B cell (primary cell): ENCODE measurements at places on chromosomes 1 and 21. TPM values are rescaled to one million over a fixed set of nuclear protein-coding genes. Genes with fewer than 3 reads are reported as not detected.

- DNase-seq = no peak
- no peaks in the 10 kb centered on the region for H3K27me3 ChIP-seq
- no peak overlapping the region for H3K4me3 ChIP-seq
- no peaks in the 10 kb centered on the region for H3K4me1 ChIP-seq
Measured at GRCh38 chr1:175487956-175488355, 255.4 kb downstream of the TNR start.

- H3K27me3 ChIP-seq = no peaks in the 10 kb centered on the region
- no peak overlapping the region for H3K4me3 ChIP-seq
- DNase-seq = no peak
Measured at GRCh38 chr1:88401313-88401712, 282.8 kb upstream of the PKN2 start.

NHLH1 gene
- 0.39 and 0.63 TPM in 2 replicates for total RNA-seq

KIRREL1 gene
- total RNA-seq = not detected in 2 replicates

DNA sequence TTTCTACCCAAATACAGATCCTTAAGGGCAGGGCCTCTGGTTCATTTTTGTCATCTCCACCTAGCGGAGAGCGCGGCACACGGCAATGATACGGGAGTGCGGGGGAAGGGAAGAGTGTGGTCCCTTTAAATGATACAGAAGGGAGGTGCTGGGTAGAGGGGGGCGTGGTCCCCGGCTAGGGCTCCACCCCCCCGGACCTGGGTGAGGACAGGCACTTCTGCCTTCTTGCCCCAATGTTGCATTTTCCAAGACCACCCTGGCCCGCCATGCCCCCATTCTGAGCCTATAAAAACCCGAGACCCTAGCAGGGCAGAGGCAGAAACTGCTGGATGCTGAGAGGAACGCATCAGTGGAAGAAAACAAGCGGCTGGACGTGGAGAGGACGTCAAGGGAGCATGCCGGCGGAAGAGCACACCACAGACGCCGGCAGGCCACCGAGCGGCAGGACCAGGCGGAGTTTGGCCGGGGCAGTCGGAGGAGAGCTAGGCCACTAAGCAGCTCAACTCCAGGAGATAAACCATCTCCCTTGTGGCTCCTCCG lies 30.0 kb downstream of the LRRC3 start:
- no peaks in the 10 kb centered on the region for H3K4me1 ChIP-seq
- peak overlapping the region; percentile 55 for H3K4me3 ChIP-seq
- no peak overlapping the region for H3K27ac ChIP-seq
- DNase-seq = peak; percentile 61
- no peaks in the 10 kb centered on the region for H3K36me3 ChIP-seq
- peaks cover 11% of the 10 kb centered on the region for H3K27me3 ChIP-seq

DNA sequence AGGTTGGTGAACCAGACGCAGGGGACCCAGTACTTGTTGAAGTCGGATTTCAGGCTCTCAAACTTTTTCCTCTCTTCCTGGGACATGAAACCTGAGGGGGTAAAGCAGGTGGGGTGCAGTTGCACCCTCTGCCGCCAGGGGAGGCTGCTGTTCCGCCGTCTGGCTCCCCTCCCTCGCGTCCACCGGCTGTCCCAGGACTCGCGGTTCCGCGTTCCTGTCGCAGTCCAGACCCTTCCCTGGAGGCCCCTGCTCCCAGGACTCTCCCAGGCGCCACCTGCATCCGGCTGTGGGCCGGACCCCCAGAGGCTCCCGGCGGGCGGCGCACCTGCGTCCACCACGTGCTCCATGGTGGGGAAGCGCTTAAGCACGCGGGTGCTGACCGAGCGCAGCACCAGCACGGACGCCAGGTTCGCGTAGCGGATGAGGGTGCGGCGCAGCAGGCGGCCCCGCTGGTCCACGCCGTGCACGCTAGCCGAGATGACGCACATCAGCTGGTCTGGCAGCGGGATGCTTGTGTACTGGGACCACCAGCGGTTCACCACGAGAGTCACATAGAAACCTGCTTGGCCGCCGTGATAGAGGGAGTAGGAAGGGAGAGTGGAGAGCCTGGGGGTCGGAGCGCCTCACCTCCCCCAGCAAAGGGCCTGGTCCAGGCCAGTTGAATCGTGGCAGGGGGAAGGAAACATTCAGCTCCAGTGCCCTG lies 1.7 kb downstream of the BEST4 start:
- peak overlapping the region; percentile 62 for H3K4me3 ChIP-seq
- H3K36me3 ChIP-seq = no peaks in the 10 kb centered on the region
- peak overlapping the region; percentile 47 for H3K27ac ChIP-seq
- H3K27me3 ChIP-seq = no peaks in the 10 kb centered on the region
- H3K4me1 ChIP-seq = peaks cover 25% of the 10 kb centered on the region
